ENCODE measurements at places on chromosomes 5 and 9. TPM values are rescaled to one million over a fixed set of nuclear protein-coding genes. Genes with fewer than 3 reads are reported as not detected.

NOXA1 gene
- 0.84 TPM for total RNA-seq

CTSL gene
- 293 TPM for total RNA-seq

GLIPR2 gene
- 35.8 TPM for total RNA-seq

PARP8 gene
- 29.4 TPM for total RNA-seq

DNA sequence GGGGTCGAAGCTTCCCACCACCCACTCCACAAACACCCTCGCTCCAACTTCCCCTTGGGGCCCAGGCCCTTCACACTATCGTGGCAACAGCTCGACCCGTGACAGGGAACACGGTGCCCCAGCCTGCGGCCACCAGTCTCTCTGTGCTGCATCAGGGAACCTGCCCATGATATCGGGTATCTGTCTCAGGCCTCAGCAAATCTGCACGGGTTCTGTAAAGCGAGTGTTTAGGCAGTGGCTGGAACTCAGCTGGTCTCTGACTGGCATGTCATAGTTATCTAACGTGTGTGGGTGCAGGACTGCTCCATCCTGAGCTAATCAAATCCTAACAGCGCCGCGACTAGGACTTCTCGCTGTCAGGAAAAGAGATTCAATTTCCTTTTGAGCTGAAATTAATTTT lies 42.9 kb downstream of the DBH start:
- DNase-seq: no peak

- DNase-seq: no peak
Observed at GRCh38 chr5:10499776-10500175, 58.1 kb downstream of the ROPN1L start.

GRCh38 chr9:110036286-110036685 lies 171.7 kb downstream of the C9orf152 start:
- DNase-seq: no peak

DNA sequence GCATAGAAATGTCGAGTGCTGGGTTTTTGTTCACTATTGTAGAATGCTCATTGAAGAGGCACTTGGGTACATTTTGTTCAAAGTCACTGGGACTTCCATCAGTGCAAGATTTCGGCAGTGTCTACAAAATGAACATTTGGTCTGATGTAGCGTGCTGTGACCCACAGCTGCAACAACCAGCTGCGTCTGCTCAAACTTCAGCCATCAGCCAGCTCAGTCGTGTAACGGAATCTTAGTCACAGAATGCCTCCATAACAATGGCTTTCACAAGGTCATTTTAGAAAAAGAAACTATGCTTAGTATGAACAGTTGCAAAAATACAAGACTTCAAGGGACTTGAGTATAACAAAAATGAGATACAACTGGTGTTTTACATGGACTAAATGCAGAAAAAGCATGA lies 828.1 kb upstream of the GRAMD2B start:
- no peak for DNase-seq

DNA sequence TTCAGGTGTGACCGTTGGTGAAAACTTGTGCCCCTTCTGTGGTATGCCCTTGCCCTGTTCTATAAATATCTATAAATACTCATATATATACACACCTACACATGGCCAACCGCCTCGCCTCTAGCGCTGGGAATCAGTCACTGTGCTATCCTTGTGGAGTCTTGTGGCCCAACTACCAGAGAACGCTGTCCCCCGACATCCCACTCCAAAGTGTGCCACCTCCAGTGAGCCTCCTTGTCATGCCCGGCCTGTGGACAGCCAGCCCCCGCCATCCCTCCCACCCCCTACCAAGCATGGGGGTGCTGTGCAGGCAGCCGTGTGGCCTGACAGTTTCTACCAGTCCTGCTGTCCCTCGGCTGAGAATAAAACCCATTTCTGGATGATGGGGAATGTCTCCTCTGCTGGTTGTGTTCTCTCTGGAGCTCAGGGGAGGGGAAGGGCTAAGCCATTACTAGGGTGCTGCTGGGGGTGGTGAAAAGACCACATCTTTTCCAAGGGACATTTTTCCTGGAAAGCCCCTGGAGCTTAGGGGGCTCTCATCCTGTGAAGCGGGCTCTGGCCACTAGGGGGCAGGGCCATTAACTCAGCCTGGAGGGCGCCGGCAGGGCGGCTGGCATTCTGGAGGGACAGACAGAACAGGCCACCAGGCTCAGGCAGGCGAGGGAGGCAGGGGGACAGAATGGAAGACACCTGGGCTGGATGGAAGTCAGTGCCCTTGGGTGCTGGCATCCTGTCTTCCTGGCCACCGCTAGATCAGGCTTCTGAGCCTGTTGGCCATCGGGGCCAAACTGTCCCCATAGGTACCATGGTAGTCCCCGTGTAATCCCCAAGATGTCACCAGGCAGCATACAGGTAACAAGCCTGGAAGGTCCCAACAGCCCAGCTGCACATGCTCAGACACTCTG lies 20.7 kb downstream of the GOLGA2 start:
- DNase-seq: peak; percentile 62

DNA sequence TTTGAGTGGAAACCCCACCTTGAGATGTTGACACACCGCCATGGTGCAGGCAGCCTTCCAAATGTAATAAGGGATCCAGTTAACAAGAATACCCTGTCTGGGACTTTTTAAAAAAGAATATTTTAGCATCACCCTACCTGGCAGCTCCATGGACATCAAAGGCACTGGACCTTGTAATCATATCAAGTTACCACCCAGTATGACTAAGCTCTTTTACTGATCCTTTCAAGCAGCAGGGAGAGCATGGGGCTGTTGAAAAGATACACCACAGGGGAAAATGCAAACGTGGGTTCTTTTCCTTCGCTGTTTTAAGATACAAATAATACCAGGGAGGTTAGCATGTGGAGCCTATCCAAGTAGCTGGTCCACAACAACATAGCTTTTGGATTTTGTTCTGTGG lies 211.2 kb downstream of the SAXO1 start:
- no peak for DNase-seq

DNA sequence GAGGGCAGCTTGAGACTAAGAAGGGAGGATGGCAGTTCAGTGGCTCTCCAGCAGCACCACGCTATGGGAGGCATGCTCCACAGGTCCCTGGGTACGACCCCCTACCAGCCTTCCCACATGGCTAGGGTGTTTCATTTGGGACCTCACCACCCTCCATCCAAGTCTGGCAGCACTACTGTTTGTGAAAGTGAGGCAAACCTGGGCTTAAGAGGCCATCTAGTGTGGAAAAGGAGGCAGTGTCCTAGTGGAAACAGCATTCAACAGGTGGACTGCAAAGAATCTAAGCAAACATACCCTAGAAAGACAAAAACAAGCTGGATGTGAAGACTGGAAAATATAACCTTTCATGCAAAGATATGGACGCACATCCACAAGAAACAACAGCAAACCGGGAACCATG lies 4.8 kb upstream of the C5orf47 start:
- DNase-seq: no peak

Measured in omental fat pad (tissue), 4 donors.